ENCODE measurements at places on chromosomes 5 and 9.
A peak's percentile ranks its signal among the peaks of the same experiment; 100 is the strongest.

DNA sequence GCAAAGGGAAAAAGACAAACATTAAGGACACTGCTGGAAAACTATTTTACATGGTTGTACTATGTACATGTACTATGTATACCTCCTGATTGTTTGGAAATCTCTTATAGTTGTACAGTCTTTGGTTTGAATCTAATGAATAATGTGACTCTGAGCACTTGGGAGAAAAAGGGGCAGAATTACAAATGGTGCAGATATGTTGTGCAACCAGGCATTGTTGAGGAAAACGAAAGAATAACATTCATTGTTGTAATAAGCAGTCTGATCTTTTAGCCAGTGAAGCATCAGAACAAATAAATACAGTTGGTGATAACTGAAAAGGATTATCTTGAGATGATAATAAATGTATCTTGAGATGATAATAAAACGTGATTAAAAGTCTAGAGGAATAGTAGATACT is 87.2 kb downstream of the CSNK1G3 start:
- DNase-seq = no peak

- DNase-seq = no peak
Observed at GRCh38 chr9:76296561-76297310, 97.5 kb downstream of the RFK start.

DNA sequence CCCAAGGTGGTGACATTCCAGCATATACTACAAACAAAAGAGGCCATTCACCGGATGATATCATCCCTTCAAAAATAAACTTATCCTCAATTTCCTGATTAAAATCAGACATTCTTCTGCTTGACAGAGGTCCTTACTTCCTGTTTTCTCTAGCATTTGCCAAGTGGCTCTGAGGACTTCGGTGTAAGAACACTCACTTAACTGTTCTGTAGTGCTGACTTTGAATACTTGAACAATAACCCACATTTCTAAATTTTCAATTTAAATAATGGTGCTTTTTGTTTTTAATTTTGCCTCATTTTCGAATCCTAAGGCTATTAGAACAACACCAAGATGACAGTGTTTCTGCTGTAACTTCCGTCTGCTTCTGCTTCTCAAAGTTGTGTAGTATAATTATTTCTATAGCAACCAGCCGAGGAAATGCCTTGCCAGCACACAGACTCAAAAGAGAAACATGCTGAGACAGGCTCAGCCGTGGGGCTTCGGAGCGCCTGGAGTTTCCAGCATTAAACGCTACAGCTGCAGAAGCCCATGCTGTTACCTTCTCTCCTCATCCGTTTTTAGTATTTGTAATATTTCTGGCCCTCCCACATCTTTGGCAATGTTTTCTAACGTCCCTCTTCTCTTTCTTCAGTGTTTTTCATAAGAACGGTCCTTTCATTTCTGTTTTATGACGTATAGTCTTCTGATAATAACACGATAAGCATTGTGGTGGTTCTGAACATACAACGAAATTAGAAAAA is 19.5 kb upstream of the ANXA1 start:
- DNase-seq = peak; percentile 87

DNA sequence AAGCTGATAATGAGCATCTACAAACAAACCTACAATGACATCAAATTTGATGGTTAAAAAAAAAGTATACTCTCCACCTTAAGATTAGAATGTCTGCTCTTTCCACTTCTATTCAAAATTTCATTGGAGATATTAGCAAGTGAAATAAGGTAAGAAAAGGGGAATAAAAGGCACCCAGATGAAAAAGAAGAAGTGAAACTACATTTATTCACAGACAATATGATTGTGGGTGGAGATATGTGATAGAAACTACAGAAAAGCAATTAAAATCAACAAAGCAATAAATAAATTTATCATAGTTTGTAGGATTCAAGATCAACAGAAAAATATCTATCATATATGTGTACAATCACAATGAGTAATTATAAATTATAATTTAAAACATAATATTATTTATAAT is 395.1 kb upstream of the CCNH start:
- DNase-seq = no peak

GRCh38 chr5:10580531-10581423 is 16.9 kb downstream of the ANKRD33B start:
- no peak for DNase-seq

Measured in HL-60 (cell line).